DMS79 treated with DMSO at 0.1 percent for 48 hours (cell line): ENCODE measurements at places on chromosomes 4 and X.
A peak's percentile ranks its signal among the peaks of the same experiment; 100 is the strongest.

- no peak for DNase-seq
These were observed 7.8 kb downstream of the TIGD2 start for GRCh38 chr4:89119166-89119565.

GRCh38 chr4:171186700-171187099, 626.5 kb upstream of the GALNTL6 start:
- DNase-seq = no peak

GRCh38 chr4:40571208-40571607, 58.5 kb downstream of the RBM47 start:
- no peak for DNase-seq

GRCh38 chr4:6278801-6279197, 9.1 kb downstream of the WFS1 start:
- DNase-seq = no peak

- no peak for DNase-seq
These were observed 796.8 kb downstream of the ADGRL3 start for GRCh38 chr4:61996943-61997342.

GRCh38 chr4:8269535-8270417, at the start of gene HTRA3:
HTRA3 (plus strand) TSS chr4:8269754; CDS start chr4:8269969, 215 bp downstream.
- no peak for DNase-seq

DNA sequence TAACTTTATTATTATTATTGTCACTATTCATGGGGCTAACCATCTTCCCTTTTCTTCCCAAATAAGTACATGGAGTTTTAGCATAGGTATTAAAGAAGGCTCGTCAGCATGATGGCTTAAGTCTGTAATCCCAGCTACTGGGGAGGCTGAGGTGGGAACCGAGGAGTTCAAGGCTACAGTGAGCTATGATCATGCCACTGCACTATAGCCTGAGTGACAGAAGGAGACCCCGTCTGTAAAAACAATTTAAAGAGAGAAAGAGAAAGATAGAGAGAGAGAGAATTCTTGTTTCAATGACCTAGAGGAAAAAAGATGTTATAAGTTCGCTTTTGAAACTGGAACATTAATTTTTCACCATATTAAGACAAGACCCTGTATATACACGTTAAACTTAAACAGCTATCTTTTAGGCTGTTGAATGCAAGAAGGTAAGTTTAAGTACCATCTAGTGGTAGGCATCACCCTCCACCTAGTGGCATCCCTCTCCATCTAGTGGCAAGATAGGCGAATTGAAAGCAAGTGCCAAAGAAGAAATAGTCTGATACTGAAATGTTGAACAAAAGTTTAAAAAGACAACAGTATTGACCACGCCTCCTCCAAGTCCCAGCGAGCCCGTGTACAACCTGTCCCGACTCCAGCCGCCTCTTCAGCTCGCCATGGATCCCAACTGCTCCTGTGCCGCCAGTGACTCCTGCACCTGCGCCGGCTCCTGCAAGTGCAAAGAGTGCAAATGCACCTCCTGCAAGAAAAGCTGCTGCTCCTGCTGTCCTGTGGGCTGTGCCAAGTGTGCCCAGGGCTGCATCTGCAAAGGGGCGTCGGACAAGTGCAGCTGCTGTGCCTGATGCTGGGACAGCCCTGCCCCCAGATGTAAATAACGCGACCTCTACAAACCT, 26.0 kb upstream of the YTHDC1 start:
- peak; percentile 13 for DNase-seq

DNA sequence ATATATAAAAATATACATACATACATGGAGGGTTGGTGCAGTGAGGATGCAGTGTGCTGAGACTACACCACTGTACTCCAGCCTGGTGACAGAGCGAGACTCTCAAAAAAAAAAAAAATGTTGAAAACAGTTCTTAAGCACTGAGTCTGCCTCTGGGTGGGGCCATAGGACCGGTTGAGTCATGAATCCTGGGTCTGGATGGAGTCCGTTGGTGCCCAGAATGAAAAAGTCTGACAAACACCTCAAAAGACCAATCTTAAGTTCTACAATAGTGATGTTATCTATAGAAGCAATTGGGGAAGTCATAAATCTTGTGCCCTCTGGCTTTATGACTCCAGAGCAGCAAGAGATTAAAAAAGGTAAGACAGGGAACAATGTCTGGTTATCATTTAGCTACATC, 70.4 kb downstream of the FGFBP1 start:
- no peak for DNase-seq

- no peak for DNase-seq
These were observed 48.3 kb upstream of the MAN2B2 start for GRCh38 chr4:6526671-6527091.

DNA sequence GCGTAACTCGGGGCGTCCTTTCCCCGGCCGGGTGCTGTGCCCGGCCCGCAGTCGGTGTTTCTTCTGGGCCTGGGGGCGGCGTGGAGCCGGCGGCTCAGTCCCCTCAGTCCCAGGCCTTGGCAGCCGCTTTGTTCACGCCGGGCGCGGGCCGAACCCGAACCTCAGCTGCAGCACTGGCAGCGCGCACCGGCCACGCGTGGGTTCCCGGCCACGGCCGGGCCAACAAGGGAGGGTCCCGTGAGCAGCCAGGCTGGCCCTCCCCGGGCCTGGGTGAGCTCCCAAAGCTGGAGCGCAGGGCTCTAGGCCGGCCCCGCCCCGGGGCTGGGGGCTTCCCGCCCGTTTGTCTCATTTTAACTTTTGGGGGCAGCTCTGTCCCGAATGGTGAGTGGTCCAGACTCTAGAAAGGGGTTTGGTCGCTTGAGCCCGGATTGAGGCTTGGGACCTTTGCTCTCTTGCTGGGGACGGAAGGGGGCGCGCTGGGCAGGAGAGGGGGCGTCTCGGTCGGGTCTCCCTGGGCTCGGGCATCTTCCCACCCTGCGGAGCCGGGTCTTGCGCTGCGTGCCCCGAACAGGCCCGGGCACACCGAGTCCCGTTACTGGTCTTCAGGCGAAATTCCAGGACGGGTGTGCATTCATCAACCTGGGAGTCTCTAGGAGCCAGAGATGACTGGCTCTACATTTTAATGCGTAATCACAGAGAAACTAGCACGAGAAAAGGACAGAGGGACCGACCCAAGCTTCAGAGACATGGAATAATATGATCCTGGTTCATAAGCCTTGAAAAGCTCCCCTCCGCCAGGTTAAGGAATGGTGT, 177.1 kb downstream of the CBR4 start:
- DNase-seq = no peak

DNA sequence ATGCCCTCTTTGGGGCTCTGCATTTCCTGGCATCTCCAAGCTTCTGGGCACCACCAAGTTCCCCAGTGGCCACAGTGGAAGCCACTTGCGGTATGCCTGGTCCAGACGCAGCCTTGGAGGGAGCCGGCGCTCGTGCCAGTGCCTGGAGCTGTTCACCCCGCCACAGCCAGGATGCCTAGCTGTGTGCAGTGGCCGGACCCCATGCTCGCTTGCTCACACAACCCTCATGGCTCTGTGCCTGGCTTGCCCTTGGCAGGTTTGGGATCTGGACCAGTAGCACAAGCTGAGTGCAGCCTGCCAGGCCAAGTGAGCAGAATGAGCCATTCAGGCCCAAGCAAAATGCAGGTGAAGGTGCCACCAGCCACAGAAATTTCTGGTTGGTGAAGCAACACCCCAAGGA, 283.5 kb downstream of the EVC2 start:
- no peak for DNase-seq
